ENCODE measurements at places on chromosomes 13 and 19.

DNA sequence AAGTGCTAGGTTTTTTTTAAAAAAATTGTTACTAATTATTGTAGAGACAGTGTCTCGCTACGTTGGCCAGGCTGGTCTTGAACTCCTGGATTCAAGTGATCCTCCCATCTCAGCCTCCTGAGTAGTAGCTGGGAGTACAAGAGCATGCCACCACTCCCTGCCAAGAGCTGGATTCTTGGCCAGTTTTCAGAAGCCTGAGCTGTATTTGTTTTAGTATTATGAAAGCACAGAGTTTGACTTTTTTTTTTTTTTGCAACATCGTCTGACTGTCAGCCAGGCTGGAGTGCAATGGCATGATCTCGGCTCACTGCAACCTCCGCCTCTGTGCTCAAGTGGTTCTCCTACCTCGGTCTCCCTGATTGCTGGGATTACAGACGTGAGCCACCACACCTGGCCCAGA is 7.0 kb downstream of the ARMC6 start:
- no peak for DNase-seq

- DNase-seq, result no peak
Observed at GRCh38 chr19:18908917-18909619, 10.1 kb downstream of the COPE start.

- no peak for DNase-seq
Observed at GRCh38 chr13:37187621-37188020, 82.2 kb upstream of the CSNK1A1L start.

- no peak for DNase-seq
Observed at GRCh38 chr13:111120422-111120821, 5.3 kb downstream of the ARHGEF7 start.

GRCh38 chr13:74528734-74529513 is 394.7 kb upstream of the KLF12 start:
- no peak for DNase-seq

GRCh38 chr13:99522298-99522697 is 21.0 kb downstream of the TM9SF2 start:
- no peak for DNase-seq
